ENCODE measurements at places on chromosomes 1 and 21. TPM values are rescaled to one million over a fixed set of nuclear protein-coding genes. Genes with fewer than 3 reads are reported as not detected.

Gene USH2A
- 0.01 TPM for polyA plus RNA-seq

Gene FAAH
- 0.98 TPM for polyA plus RNA-seq

Gene COL8A2
- 2.9 TPM for polyA plus RNA-seq

Gene PPM1J
- polyA plus RNA-seq = 1.5 TPM

Gene PRMT6
- 24.0 TPM for polyA plus RNA-seq

Gene PLA2G4A
- polyA plus RNA-seq = 1.5 TPM

Gene DCST1
- polyA plus RNA-seq = not detected

Gene SGIP1
- 7.3 TPM for polyA plus RNA-seq

Gene PIK3C2B
- 0.20 TPM for polyA plus RNA-seq

Gene MFSD2A
- 4.2 TPM for polyA plus RNA-seq

DNA sequence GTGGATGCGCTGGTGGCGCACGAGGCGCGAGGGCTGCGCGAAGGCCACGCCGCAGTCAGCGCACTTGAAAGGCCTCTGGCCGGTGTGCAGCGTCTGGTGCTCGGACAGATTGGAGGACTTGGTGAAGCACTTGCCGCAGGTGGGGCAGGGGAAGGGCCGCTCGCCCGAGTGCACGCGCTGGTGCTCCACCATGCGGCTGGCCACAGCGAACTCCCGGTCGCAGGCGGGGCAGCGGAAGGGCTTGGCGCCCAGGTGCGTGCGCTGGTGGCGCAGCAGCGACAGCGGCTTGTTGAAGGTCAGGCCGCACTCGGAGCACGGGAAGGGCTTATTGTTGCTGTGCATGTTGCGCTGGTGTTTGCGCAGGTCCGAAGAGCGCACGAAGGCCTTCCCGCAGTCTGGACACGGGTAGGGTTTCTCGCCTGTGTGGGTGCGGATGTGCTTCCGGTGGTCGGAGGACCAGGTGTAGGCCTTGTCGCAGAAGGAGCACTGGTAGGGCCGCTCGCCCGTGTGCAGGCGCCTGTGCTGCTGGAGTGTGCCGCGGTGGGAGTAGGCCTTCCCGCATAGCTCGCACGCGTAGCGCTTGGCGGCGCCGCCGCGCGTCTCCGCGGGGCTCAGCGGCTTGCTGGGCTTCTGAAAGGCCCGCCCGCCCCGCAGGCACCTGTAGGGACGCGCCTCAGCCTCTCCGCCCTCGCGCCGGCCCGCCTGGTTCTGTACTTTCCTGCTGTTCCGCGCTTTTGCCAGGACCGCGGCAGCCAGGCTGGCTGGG, 4.7 kb downstream of the ZNF648 start:
- no peaks in the 10 kb centered on the region for H3K27me3 ChIP-seq
- H3K36me3 ChIP-seq = no peaks in the 10 kb centered on the region
- H3K27ac ChIP-seq = no peak overlapping the region

GRCh38 chr1:41360786-41361494, at the start of gene FOXO6:
FOXO6 (plus strand) TSS chr1:41361434.
- no peaks in the 10 kb centered on the region for H3K4me1 ChIP-seq
- peak; percentile 100 for DNase-seq
- peaks cover 27% of the 10 kb centered on the region for H3K27me3 ChIP-seq
- H3K4me3 ChIP-seq = peak within 1 kb of the TSS; percentile 71
- H3K36me3 ChIP-seq = no peaks in the 10 kb centered on the region

DNA sequence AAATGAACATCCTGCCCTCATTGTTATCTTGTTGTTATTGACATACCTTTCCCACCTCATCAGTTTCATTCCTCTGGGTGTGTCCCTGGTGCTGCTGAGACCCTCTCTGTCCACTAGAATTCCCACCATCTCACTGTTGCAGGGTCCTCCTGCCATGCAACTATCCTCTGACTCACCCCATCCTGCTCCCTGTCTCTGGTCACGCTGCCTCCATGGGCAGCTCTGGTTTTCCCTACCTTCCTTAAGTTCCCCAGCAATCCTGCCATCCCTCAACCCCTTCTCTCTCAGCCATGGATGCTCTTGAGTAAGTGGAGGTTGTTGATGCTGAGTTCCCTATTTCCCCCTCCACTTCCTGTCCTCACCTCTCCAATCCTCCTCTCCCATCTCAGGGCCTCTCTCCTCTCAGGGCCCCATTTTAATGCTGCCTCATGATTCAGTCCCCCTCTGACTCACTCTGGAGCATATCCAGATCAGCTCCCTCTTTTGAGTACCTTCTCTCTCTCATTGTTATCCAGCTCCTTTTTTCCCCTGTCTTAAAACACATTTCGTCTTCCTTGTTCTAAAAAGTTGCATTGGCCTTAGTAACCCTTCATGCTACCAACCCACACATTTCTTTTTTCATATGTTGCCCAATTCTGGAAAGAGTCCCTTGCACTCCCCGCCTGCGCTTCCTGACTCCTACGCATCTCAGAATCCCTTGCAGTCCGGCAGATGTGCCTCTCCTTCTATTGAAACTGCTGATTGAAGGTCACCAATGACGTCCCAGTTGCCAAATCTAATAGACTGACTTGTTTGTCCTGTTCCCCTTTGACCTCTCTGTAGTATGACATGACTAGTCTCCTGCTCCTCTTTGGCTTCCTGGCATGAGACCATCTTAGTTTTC, 92.0 kb downstream of the CNIH3 start:
- no peaks in the 10 kb centered on the region for H3K36me3 ChIP-seq
- H3K27ac ChIP-seq = peak overlapping the region; percentile 64
- H3K4me1 ChIP-seq = peaks cover 13% of the 10 kb centered on the region
- H3K27me3 ChIP-seq = no peaks in the 10 kb centered on the region
- peak; percentile 84 for DNase-seq
- H3K4me3 ChIP-seq = no peak overlapping the region

- no peak overlapping the region for H3K27ac ChIP-seq
- H3K4me3 ChIP-seq = no peak overlapping the region
- no peaks in the 10 kb centered on the region for H3K4me1 ChIP-seq
- no peaks in the 10 kb centered on the region for H3K36me3 ChIP-seq
- no peak for DNase-seq
These were observed 22.8 kb downstream of the TAS1R2 start for GRCh38 chr1:18836654-18837053.

- DNase-seq = no peak
- H3K27me3 ChIP-seq = peaks cover 14% of the 10 kb centered on the region
- H3K36me3 ChIP-seq = no peaks in the 10 kb centered on the region
- H3K4me3 ChIP-seq = no peak overlapping the region
- no peak overlapping the region for H3K27ac ChIP-seq
These were observed 4.0 kb upstream of the CSF3R start for GRCh38 chr1:36486439-36487335.

DNA sequence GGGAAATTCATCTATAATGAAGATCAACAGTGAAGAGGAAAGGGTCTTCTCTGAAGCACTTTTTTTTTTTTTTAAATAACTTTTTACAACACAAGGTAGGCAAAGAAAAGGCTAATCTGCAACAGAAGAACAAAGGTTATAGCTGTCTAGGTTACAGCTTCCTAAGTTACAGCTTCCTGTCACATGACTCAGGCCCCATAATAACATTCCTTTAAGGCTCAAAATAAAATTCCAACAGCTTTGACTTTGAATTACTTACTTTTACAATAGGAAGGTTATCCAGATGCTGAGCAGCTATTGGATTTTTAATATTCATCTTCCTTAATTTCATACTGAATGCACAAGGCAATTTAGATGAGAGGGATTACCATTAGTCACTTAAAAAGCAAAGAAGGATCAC, 40.4 kb upstream of the TMEM61 start:
- H3K27ac ChIP-seq = no peak overlapping the region
- DNase-seq = no peak
- no peaks in the 10 kb centered on the region for H3K27me3 ChIP-seq
- peaks cover 31% of the 10 kb centered on the region for H3K4me1 ChIP-seq
- no peaks in the 10 kb centered on the region for H3K36me3 ChIP-seq
- no peak overlapping the region for H3K4me3 ChIP-seq

- H3K27ac ChIP-seq = no peak overlapping the region
- H3K4me3 ChIP-seq = no peak overlapping the region
- H3K4me1 ChIP-seq = peaks cover 18% of the 10 kb centered on the region
- no peaks in the 10 kb centered on the region for H3K27me3 ChIP-seq
These were observed 3.4 kb downstream of the CEP85 start for GRCh38 chr1:26237230-26237966.

- no peaks in the 10 kb centered on the region for H3K27me3 ChIP-seq
- H3K36me3 ChIP-seq = no peaks in the 10 kb centered on the region
- no peak for DNase-seq
- H3K4me3 ChIP-seq = no peak overlapping the region
- peaks cover 14% of the 10 kb centered on the region for H3K4me1 ChIP-seq
- no peak overlapping the region for H3K27ac ChIP-seq
These were observed 18.8 kb upstream of the RGS16 start for GRCh38 chr1:182622901-182623528.

DNA sequence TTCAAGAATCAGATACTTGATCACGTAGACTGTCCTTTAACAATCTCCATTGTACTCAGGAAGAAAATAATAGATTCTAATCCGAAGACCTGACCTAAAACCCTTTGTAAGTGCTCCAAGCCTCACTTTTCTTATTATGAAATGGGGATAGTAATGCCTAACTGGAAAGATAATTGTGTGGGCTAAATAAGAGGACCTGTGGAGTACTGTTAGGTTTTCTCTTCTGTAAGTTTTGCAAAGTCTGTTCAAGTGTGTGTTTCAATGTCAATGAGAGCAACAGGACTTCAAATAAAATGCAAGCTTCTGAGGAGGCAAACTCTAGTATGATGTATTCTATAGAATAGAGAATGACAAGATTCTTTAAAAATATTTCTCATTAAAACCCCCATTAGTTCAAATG, 348.6 kb downstream of the USP25 start:
- no peak overlapping the region for H3K27ac ChIP-seq
- H3K36me3 ChIP-seq = no peaks in the 10 kb centered on the region
- DNase-seq = no peak
- H3K4me1 ChIP-seq = peaks cover 28% of the 10 kb centered on the region

DNA sequence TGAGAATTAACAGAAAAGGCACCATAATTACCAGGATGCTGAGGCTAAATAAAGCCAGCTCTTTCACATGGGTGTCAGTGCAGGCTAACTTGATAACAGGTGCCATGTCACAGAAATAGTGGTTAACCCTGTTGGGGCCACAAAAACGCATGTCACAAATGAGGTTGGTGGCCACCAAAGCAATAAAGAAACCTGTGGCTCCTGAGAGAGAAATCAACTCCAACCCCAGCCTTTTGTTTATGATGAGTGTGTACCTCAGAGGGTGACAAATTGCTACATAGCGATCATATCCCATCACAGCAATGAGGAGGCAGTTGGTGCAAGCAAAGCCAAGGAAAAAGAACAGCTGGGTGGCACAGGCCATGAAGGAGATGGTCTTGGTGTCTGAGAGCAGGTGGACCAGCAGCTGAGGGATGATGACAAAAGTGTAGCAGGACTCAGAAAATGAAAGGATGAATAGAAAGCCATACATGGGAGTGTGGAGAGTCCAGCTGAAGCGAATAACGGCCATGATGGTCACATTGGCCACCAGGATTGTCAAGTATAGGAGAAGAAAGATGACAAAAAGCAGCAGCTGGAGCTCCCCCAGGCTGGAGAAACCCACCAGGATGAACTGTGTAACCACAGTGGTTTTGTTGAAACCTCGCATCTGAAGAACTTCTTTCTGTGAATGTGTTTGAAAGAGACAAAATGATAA, at the start of gene OR10T2:
Gene OR10T2, minus strand, starts transcription at position 649 of the 697 bp plus-strand sequence. Its CDS starts 0 bp downstream, at position 649.
- no peaks in the 10 kb centered on the region for H3K4me1 ChIP-seq
- H3K27ac ChIP-seq = no peak within 1 kb of the TSS
- DNase-seq = no peak

DNA sequence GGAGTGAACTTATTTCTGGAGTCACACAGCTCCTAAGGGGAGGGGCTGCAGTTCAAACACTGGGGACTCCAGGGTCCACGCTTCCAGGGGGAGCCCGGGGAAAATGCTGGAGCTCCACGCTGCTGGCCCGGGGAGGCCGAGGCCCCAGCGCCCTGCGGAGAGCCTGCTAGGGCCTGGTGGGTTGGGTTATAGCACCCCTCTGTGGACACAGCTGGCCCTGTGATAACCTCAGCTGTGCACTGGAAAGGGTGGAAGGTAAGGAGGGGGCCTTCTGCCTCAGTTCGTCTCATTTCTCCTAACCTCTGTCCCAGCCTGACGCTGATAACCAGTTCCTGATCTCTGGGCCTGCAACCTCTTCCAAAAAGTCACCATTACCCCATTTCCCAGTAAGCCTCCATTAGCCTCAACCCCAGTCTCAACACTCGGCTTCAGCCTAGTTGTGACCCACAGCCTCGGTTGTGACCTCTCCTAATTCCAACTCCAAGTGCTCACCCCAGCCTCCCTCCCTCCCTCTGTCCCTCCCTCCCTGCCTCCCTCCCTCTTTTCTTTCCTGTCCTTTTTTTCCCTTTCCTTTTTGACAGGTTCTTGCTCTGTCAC, 7.1 kb downstream of the NBL1 start:
- no peaks in the 10 kb centered on the region for H3K27me3 ChIP-seq
- DNase-seq = peak; percentile 81
- H3K4me3 ChIP-seq = peak overlapping the region; percentile 7
- H3K27ac ChIP-seq = peak overlapping the region; percentile 91

DNA sequence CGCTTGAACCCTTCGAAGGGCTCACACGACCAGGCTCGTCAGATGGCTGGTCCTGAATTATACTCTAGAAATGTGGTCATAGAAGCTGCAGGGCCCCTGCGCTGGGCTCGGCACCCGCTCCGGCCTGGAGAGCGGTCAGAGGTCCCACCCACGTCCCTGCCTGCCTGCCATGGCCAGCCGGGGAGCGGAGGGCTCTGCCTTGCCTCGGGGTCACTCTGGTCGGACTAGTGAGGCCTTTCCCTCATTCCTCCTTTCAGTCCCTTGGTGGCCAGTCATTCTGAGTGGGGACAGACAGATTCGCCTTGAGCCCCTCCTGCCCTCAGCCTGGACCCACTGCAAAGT, 529 bp upstream of the MARCKSL1 start:
- peaks cover 13% of the 10 kb centered on the region for H3K4me1 ChIP-seq
- no peak for DNase-seq
- peak overlapping the region; percentile 79 for H3K4me3 ChIP-seq
- no peak overlapping the region for H3K27ac ChIP-seq

Measured in GM23248 (cell line).